ENCODE measurements at places on chromosomes 12 and 14.

DNA sequence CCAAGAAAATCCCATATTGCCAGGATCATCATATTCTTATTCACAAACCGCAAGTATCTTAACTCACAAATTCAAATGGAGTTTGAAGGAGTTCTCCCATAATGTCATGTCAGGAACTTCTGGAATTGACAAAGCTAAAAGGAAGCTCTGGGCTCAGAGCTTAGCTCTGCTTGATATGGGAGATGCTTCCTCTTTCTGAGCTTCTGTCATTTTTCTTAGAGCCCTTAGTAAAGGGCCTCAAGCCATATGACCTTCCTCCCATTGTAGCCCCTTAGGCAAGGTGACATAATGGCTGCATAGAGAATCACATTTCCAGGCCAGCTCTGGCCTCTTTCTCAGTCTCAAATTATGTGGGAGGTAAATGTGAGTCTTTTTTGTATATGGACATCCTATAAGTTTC lies 40.9 kb downstream of the SLC4A8 start:
- DNase-seq: no peak

GRCh38 chr12:115337693-115338543 lies 653.9 kb upstream of the TBX3 start:
- DNase-seq: no peak

DNA sequence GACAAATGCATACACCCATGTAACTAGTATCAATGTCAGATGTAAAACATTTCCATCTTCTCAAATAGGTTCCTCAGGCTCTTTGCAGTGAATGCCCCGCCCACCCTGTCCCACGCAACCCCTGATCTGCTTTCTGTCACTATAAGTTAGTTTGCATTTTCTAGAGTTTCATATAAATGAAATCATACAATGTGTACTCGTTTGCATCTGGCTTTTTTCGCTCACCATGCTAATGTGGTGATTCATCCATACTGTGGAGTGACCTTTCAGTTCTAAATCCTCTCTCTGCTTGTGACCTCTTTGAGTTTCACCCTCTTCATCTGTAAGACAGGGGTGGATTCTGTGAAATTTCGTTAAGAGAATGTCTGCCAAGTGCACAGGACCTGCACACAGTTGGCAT lies 30.6 kb upstream of the MSI1 start:
- no peak for DNase-seq

GRCh38 chr14:102551995-102552705 lies 40.3 kb upstream of the RCOR1 start:
- no peak for DNase-seq

- DNase-seq: no peak
Observed at GRCh38 chr12:64691795-64692583, 67.2 kb downstream of the GNS start.

- DNase-seq: no peak
Observed at GRCh38 chr14:77037938-77038568, 9.5 kb upstream of the IRF2BPL start.

DNA sequence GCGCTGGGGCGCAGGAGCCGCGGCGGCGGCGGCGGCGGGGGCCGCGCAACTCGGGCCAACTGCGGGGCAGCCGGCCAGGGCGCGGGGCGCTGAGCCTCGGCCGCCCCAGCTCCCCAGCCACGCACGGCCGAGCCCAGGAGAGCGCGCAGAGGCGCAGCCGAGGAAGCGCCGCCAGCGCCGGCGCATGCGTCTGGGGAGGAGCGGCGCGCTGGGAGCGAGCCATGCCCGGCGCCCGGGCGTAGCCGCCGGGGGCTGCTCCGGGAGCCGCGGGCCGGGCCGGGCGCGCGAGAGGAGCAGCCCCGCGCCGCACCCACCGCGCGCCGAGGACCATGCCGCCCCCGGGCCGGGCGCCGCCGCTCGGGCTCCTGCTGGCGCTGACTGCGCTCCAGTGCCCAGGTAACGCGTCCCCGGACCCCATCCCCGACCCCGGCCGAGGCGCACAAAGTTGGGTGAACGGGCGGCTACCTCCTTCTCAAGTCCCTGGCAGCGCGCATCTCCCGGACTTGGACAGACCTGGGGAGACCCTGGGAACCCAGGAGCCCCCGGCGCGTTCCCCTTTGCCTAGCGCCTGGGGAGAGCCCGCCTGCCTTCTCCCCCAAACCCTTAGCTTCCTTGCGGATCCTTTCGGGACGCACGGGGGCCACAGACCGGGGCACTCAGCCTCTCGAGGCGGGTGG lies 121.4 kb downstream of the AACS start:
- no peak for DNase-seq

- DNase-seq: no peak
Observed at GRCh38 chr14:31718585-31718984, 157.4 kb downstream of the NUBPL start.

DNA sequence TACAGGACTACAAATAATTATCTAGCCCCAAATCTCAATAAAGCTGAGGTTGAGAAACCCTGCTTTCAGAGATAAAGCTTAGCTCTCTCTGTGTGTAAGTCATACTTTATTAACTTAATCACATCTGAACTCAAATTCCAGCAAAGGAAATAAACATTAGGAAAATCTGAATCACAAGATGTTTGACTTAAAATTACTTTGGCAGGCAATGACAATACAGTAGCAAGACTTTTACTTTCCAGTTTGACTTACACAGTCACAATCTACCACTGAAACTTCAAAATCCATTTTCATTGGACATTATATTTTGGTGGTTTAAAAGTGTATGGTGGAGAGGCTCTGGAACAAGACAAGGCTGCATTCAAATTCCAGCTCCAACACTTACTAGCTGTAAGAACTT lies 11.4 kb downstream of the TMEM116 start:
- no peak for DNase-seq

DNA sequence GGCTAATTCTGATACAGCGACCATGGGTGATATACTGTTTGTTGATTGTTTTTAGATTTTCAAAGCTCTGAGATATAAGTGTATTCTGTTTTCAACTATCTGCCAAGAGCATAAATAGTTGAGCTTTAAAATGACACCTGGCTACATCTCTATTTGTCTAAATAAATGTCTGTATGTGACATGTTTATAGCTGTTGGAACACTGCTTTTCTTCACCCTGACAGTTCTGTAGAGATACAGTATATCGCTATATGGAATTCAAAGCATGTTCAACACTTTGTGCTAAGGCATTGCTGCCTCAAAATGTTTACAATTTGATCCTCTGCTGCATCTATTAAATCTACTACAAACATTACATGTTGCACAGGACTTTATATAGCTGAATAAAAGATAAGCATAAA lies 27.4 kb upstream of the MGAT4C start:
- no peak for DNase-seq

DNA sequence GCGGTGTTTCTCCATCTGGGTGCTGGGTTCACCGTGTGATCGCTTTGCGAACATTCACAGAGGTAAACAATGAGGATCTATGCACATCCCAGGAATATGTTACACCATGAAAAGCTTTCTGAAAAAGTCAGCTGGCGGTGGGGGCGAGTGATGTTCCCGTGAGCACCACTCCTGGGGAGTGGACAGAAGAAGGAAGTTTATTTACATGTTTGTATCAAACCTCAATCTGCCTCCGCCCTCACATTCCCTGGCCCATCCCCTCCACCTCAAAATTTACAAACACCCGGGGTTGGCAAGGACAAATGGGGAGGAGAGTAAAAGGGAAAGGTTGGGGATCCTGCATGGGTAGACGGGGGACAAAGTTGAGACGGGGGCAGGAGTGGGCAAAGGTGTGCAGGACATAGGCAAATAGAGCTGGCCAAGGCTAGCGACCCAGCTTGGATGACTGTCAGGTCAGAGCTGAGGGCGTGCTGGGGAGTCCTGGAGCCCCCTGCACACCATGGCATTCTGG lies 6.9 kb downstream of the TNFRSF1A start:
- DNase-seq: no peak

- DNase-seq: no peak
Observed at GRCh38 chr12:120529641-120530417, 871 bp upstream of the COQ5 start.

GRCh38 chr12:47885566-47885965 lies 19.2 kb downstream of the VDR start:
- DNase-seq: no peak

DNA sequence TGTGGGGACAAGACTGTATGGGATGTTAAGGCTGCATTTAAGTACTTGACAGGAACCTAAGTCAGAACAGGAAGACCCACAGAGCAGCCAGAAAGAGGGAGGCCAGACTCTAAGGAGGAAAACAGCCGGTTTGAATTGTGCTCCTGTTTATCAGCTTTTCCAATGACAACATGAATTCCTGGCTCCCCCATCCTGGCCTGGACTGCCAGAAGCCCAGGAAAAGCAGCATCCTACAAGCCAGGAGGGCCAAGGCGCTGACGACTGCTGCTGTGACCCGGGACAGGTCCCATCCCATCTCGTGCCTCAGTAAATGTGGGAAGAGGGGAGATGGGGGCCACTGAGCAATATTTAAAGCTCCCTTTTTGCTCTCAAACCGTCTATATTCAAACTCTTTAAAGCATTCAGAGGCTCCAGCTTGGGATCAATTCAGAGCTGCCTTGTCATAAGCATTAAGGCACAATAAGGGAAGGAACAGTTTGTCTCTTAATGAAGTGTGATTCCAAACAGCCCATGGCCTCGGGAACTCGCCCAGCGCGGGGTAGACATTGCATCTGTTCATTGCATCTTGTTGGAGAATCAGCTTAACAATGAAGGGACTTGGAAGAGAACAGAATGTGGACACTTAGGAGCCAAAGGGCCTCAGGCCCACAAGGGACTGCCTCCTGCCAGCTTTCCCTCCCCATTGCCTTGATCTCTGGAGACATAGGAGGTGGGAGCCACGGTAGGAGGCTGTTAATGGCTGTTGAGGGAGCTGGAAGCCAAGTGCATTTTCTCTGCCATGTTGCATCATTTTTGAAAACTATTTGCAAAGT lies 49.6 kb downstream of the CMKLR1 start:
- DNase-seq: no peak

DNA sequence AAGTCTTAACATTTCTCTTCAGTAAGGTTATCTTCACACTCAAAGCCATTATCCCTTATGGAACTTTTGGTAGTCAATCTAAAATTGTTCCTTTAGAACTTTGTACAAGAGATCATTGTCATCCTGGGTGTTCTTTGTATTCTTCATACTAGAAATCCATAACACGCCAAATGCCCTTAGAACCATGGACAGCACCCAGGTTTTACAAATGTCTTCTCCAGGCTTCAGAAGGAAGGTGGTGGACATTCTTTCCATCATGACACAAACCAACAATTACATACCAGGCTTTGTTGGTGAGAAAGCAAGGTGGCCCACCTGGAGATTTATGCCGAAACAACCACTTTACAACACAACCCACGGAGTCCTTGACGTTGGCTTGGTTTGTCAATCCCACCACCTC lies 365.6 kb upstream of the TBX3 start:
- DNase-seq: no peak

DNA sequence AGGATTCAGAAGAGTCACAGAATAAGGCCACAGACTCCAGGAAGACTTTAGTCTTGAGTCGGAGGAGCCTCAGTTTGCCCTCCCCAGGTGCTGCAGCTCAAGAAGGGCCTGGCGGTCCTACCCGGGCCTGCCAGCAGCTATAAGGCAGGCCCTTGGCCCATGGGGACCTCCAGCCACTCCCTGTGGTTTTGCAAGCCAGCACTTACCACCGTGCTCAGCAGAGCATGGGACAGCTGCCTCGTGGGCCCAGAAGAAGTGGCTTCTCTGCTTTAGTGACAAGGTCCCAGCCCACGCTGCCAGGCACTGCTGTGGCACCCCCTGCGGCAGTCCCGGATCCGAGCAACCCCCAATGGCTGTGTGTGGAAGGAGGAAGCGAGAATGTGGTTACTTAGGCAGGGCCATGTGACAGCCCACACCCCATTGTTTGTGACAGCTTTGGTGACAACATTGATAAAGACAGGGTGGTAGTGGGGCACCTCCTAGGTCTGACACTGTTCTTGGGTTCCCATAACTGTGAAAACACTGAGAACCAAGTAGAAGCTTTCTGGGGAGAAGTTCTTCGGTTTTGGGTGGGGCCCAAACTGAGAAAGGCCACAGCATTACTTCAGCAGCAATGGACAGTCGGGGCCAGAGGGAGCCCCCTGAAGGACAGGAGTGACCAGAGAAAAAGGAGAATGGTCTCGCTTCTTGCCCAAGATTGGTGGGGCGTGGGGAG lies at the start of gene SELPLG:
SELPLG (minus strand) TSS at position 361 of the 715 bp plus-strand sequence. CDS start 9,587 bp downstream, outside the sequence.
- no peak for DNase-seq

DNA sequence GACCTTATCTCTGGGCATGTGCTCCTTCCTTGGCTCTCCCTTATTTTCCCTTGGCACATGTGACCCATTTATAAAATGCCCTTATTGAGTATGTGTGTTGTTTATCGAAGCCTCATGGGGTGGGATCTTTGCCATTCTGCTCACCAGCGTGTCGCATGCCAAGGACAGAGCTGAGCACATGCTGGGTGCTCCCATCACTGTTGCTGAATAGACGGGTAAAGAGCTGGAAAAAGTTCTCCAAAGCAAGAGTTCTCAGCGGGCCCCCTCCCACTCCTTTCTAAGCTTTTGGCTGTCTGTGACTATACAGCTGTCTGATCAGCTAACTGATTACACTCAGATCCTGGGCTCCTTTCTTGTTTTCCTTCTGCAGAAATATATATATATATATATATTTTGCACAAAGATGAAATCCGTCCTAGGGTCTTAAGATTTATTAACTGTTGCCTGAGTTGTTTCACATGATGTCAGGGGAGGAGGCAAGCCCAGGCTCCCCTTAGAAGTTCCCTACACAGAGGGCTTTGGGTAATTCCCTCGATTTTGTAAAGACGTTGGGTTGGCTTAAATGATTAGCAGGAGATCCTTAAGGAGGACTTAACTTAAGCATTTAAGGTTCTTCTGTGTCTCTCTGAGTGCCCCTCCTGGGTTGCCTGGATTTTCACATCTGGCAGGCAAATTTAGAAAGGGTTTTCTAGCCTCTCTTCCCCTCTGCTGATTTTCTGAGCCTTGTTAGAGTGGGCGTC lies 71.6 kb downstream of the TMEM132C start:
- no peak for DNase-seq

DNA sequence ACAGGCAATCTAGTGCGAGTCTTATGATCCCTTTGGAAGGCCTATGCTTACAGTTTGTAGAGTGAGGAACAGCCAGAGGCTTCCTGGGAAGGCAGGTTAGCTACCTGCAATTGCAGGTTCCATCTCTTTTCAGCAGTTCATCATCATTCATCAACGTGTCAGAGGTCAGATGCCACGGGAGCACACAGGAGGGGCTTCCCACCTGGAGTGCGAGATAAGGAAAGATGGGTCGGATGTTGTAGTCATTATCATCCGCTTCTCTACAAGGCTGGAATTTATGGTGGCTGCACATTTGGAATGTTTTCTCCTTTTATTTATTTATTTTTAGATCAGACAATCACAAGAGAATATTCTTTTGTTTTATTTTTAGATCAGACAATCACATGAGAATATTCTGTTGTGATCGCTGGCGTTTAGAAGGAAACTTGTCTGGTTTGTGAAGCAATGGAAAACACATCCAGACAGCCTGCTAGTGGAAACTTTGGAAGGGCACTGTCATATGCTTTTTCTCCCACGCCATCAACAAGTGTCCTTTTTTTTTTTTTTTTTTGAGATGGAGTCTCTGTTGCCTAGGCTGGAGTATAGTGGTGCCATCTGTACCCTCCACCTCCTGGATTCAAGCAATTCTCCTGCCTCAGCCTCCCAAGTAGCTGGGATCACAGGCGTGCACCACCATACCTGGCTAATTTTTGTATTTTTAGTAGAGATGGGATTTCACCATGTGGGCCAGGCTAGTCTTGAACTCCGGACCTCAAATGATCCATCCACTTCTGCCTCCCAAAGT lies 1.9 kb upstream of the BICD1 start:
- no peak for DNase-seq
